ENCODE measurements at places on chromosomes 16 and 17.

DNA sequence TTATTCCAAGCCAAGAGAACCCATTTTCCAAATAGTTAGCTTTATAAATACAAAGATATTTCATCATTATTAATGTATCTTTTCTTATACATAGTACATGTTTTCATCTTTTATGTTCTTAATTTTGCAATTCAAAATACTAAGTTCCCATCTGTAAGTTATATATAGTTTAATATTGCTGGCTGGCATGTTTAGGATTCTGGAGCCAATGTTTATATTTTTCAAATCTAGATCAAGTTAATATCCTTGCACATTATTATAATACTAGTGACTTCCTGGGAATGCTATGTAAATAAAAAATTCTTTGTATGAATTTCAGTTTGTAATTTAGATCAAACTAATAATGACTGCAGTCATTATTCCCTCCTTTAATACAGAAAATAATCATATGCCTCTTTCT is 189.7 kb downstream of the CNTNAP4 start:
- DNase-seq, result no peak

- no peak for DNase-seq
Observed at GRCh38 chr17:31479062-31479408, 87.6 kb downstream of the RAB11FIP4 start.

DNA sequence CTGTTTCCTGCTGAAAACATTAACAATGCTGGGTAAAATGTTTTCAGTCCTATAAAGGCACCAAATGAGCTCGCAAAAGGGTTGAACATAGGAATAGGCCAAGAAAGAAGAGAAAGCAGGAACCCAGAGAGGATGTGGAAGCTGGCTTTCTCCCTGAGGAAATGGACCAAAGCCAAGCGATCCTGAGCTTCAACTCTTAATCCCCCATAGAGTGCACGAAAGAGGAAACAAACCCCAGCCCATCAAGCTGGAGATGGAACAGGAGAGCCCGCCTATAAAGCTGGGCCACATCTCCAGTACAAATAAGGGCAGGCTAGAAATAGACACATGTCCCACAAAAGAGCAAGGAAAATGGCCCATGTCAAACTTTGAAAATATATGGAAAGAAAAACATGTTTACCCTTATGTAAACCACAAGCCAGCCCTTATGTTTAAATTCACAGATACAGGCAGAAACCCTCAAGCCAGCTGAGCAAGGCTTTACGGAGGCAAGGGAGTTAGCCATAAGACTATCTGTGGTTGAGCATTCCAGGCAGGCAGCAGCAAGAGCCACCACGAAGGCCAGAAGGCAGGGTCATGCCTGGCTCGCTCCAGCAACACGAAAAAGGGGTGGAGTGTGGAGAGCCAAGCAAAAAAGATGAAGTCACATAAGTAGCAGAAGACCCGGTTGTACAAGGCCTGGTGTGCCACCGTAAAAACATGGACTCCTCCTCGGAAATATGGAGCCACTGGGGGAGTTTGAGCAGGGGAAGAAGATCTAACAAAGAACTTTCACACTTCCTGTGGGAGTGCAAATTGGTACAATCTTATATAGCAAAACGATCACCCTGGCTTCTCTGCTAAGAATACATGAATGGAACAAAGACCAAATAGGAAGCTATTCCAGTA is 27.8 kb downstream of the COPRS start:
- DNase-seq, result peak; percentile 58

DNA sequence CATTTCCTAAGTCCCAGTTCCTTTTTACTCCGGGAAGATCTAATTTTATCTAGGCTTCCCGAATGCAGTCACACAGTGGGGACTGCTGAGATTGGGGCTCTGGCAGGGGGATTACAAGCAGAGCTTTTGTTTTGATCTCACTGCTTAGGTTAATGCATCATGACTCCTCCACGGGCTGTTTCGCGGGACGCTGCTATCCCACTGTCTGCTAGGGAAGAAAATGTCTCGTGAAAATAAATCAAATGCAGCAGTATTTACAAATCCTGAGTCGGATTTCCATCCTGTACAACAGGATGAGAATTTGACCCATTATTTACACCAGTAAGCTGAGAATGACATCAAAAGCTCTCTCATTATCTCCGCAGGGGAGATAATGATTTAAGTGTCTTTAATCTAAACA is 83.8 kb downstream of the CDH11 start:
- no peak for DNase-seq

DNA sequence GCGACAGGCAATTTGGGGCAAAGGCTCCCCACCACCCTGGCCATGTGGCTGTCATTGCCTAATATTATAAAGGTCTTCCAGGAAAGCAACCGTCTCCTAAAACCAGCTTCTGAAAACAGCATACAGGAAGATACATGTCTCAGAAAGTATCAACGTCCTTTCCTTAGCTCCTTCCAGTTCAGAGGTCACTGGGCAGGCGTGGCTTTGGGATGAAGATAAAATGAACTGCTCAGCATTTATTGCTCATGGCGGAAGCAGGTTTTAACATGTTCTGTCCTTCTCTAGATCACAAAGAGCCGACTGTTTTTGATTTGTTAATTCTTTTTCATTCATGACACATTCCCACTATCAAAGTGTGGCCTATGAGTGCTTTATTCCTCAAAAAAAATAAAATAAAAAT is 8.0 kb downstream of the CFAP20 start:
- no peak for DNase-seq

- peak; percentile 66 for DNase-seq
Observed at GRCh38 chr17:8552577-8553320, 77.8 kb downstream of the MYH10 start.

GRCh38 chr16:68079626-68080344 is 5.4 kb upstream of the NFATC3 start:
- no peak for DNase-seq

- DNase-seq, result no peak
Observed at GRCh38 chr17:883586-883962, 96.0 kb downstream of the NXN start.

DNA sequence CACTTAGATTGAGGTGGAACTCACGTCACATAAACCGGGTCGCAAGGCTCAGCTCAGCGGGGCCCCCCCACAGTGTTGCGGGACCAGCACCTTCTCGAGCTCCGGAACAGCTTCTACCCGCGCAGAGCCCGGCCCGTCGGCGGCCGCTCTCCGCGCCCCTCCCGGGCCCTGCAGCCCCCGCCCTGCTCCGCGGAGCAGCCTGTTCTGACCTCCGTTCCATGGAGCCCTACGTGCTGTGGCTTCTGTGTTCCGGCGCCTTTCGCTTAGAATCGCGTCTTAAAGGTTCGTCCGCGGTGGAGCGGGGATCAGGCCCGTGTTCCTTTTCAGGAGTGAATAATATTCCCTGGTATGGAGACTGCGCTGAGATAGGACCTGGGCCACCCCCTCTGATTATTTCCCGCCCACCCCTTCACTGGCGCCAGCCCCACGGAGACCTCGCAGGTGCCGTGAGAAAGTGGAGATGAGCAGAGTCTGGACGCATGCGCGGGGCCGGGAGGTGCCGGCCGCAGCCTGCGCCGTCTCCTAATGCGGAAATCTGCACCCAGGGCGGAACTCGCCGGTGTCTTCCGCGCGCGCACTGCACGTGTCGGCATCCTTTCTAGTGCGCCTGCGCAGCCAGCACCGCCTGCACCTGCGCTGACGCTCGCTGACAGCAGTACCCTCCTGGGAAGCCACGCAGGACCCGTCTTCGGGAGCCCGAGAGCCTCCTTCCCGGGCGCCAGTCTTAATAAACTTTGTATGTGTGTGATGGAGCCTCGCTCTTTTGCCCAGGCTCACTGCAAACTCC is 30.9 kb downstream of the ZNF778 start:
- DNase-seq, result no peak

DNA sequence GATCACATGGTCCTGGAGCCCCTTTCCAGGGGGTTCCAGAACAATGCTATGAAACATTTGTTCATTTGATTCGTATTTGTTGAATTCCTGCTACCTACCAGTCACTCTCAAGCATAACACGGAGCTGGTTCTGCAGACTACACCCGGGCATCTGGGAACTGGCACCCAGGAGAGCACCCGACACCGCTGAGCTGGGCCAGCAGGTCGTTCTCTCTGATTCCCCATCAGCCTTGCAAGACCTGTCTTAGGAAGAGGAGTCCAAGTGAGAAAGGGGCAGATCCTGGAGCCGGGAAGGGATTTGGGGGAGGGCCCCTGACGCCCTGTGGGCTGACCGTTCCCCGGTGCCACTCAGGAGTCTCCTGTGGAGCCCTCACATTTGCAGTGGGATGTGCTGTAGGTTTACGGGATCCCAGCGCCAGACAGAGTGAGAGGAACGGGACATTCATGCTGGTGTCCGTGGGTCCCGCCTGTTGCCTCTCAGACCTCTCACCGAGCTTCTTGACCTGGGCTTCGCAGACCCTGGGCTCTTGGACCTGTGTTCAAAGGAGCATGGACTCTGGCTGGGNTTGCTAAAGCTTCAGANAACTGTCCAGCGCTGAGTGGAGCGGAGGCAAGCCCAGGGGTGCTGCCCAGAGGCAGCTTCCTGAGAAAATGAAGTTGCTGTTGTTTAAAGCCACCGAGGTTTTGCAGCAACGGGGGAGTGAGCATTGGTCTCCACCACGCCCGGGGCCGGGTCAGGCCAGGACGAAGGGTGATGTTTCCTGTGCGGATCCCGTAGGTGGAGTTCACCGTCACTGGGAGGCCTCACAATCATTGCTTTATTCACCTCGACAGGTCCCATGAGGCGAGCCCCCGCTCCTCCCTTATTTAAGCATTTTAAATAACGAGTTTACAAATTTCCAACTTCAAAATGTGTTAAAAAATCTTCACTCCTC is 49.2 kb downstream of the METRNL start:
- no peak for DNase-seq

- DNase-seq, result no peak
Observed at GRCh38 chr17:74271281-74271680, 2.8 kb upstream of the DNAI2 start.

DNA sequence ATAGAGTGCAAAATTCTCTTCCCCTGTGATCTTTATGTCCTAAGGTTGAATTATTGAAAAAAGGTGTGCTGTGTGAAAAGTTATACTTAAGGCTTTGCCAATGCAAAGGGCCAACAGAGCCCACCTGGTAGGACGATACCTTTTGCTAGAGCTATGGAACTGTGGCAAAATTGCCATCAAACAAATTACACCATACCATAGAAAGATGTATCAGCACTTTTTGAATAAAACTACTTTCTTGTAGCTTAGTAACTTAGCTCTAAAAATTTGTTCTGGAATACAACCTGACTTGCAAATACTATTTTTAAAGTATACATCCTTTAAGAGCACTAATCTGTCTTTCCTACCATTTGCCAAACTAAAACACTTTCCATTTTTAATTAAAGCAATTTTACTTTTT is 147.2 kb upstream of the ERCC4 start:
- DNase-seq, result no peak

GRCh38 chr17:41678907-41679739 is 9.6 kb upstream of the EIF1 start:
- peak; percentile 28 for DNase-seq

DNA sequence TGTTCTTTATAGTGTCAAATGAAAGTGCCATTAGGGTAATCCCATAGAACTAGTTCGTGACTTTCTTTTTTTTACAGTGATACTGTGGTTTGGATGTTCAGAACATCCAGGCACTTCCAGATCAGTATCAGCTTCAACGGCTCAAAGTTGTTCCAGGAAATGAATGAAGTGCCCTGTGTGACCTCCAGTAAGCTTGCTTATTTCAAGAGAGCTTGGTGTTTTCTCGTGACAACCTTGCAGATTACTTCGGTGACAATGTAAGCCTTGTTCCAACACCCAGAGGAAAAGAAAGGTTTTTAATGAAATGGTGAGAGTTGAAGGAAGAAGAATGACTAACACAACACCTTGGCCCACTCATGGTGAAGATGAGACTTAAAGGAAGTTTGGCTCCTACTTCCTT is 16.0 kb upstream of the KCNJ16 start:
- DNase-seq, result no peak

DNA sequence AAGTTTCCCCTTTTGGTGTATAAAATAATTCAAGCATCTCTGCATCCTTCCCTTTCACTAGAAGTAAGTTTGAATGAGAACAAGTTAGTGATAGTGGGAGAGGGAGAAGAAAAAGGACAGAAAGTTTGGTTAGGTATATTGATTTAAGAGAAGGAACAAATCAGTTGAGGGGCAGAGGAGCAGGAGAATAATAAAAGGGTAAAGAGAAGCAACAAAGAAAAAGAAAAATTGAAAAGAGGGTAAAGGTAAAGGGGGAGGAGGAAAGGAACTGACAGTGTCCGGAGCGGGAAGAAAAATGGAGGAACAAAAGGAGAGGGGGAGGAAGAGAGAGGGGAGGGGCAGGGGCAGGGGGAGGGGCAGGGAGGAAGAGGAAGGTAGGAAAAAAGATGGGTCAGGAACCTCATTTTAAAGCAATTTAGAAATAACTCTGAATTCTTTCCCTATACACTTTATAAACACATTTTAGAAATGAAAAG is 6.3 kb upstream of the IGF2BP1 start:
- DNase-seq, result no peak

DNA sequence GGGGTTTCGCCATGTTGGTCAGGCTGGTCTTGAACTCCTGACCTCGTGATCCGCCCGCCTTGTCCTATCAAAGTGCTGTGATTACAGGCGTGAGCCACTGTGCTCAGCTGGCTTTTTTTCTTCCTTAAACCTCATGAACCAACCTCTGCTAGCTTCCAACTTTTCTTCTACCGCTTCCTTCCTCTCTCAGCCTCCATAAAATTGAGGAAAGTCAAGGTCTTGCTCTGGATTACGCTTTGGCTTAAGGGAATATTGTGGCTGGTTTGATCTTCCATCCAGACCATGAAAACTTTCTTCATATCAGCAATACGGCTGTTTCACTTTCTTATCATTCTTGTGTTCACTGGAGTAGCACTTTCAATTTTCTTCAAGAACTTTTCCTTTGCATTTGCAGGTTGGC is 57.5 kb upstream of the SDK2 start:
- DNase-seq, result no peak

DNA sequence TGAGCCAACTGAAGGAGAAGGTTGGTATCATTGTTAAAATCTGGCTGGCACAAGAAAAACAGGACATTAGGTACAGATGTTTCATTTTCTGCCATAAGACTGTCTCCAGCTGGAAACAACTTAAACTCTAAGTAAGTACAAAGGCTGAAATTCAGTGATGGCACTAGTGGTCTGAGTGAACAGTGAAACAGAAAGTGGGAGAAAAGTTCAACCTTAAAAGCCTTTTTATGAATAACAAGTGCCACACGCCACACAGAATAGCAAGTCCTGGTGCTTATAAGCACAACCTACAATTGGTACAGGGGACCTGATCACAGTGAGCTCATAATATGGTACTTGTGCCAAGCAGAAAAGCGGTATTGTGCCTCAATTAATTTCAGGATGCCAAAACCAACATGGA is 56.7 kb downstream of the CEP112 start:
- no peak for DNase-seq
